ENCODE measurements at places on chromosomes 16 and 17.

DNA sequence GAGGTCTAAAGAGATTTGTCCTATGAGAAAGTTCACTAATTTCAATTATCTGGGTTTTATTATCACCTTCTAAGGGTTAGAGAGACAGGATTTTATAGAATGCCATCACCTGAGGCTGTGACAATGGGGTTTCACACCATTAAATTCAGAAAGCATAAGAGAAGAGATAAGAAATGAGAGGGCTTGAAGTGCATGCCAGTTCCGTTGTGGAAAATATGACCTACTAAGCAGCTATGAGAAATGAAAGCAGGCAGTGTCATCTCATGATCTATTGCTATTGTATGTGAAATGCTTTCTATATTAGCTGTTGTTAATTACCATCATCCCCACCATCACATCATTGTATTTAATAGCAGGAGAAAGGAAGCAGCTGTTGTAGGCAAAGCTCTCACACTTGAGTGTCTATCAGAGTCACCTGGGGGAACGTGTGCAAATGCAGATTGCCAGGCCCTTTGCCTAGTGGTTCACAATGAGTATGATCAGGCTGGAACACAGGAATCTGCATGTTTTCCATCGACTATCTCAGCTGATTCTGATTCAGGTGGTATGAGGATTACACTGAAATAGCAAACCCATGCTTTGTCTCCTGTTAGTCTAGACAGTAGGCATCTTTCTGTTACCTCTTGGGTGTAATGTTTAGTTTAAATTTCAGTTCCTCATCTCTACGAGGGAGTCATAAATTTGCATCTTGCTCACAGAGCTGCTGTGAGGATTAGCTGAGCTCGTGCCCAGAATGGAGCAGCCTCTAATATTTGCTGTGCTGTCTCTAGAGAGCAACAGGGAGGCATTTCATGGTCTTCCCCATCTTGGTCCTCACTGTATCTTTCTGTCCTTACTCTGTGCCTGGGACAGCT is 256.4 kb downstream of the CDH13 start:
- no peak for DNase-seq

DNA sequence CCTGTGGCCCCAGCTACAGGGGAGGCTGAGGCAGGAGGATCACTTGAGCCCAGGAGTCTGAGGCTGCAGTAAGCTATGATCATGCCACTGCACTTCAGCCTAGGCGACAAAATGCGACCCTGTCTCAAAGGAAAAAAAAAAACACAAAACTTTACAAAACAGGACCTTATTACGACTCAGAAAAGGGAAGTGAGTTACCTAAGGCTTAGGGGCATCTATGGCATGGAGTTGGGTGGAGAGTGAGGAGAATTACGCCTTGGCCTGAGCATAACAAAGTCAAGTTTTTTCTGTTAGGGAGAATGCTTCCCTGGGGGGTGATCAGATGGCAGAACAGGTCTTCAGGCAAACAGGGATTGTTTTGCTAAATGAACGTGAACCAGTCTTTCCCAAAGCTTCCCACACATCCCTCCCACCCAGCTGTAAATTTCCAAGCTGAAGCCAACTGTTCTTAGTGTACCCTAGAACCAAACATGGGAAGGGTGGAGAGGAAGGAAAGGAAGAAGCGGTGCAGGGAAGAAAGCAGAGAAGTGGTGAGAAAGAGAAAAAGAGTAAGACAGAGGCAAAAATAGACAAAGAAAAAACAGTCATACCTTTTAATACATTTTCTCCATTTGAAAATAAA is 24.6 kb upstream of the TNRC6C start:
- DNase-seq = no peak

DNA sequence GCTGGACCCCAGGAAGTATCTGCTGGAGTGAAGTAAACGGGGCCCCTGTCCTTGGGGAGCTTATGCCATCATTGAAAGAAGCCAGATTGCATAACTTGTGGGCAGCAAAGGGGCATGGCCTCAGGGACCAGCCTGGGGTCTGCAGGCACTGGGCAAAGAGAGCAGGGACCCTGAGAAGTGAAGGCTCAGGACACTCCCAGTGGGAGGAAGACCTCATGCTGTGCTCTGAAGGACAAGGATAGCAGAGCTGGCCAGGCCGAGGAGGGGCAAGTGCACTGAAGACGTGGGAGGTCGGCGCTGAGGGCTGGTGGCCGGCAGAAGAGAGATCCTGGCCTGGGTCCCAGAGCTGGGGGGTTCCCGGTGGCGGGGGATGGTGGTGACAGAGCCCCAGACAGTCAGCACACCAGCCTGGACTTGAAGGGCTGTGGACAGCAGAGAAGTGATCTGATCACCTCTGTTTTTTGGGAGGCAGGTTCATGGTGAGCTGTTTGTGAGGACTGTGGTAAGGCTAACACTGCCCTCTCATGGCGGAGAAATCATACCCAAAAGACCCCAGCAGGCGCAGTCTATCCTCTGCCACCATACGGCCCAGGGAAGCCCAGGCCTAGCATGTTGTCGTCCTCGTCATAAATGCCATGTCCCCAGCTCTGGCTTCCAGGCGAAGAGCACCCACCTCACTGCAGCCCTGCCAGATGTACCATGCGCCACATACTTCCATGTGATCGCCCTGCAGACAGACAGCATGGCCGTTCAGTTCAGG is 7.1 kb upstream of the CNP start:
- DNase-seq = peak; percentile 53

GRCh38 chr17:74957935-74958740 is 14.4 kb downstream of the HID1 start:
- no peak for DNase-seq

DNA sequence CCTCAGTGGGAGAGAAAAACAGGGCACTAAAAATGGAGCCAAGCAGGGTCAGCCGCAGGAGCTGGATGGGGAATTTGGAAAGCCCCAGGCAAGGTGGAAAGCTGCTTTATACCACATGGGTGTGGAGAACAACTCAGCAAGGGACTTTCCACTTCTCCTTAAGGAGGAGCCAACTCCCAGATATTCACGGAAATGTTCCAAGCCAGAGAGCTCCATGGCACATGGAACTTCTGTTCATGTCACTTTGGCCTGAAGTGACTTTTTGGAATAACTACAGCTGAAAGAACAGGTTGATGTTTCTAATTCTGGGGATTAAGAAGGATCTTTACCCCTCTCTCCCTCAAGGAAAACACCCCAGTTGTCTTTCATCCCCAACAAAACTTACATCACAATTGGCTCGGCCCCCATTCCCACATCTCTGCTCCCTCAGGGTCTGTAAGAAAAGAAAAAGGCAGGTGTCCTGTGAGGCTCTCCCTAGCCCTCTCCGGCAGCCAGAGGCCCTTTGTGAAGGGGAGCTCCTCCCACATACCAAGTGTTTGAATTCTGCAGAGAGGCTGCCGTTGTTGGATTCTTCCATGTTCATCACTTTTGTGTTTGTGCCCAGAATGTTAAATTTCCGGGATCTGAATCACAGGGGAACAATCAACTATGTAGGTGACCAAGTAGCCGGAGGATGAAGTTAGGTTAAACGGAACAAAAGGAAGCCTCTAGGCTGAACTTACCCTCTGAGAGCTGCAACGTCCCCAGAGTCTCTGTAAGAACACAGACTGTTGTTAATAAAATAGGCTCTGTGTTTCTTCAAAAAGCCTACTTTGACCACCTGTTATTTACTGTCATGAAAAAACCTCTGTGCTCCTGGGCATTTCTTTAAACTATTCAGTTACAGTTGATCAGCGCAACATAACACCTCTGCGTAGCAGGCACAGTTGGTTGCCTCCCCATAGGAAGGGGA is 41.0 kb downstream of the STAT5A start:
- DNase-seq = no peak

GRCh38 chr17:44397479-44398440 is 8.3 kb upstream of the ITGA2B start:
- DNase-seq = no peak

DNA sequence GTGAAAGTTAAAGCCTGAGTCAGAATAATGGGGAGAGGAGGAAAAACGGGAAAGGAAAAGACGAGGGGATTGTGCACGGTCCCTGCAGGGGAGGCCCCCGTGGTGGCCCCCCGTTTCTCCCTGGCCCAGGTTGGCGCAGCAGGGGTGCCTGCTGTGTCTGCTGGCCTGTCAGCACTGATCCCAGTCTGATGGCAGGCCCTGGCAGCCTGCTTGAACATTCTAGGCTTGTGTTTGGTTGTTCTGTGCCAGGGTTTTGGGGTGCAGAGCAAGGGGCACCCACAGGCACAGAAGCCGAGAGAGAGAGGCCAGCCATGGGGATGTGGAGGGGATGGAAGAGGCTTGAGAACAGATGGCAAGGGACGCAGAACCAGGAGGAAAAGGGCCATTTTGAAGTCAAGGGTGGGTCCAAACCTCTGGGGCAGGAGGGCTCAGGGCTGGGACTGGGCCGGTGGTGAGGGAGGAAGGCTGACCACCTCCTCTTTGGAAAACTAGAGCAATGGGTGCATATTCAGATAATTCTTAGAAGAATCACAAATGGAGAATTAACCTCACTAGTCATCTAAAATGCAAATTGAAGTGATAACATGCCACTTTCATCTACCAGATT is 35.9 kb downstream of the TBX4 start:
- no peak for DNase-seq

DNA sequence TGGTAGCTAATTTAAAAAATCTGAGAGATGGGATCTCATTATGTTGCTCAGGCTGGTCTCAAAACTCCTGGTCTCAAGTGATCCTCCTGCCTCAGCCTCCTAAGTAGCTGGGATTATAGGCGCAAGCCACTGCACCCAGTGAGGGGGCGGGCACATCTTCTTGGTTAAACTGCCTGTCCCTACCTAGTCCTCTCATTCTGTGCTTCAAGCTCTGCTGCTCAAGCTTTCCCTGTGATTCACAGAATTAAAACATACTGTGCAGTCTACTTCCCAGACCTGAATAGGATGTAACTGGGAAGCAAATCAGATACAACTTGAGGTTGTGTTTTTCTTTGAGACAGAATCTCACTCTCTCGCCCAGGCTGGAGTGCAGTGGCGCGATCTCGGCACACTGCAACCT is 2.3 kb downstream of the MRPL38 start:
- DNase-seq = no peak

DNA sequence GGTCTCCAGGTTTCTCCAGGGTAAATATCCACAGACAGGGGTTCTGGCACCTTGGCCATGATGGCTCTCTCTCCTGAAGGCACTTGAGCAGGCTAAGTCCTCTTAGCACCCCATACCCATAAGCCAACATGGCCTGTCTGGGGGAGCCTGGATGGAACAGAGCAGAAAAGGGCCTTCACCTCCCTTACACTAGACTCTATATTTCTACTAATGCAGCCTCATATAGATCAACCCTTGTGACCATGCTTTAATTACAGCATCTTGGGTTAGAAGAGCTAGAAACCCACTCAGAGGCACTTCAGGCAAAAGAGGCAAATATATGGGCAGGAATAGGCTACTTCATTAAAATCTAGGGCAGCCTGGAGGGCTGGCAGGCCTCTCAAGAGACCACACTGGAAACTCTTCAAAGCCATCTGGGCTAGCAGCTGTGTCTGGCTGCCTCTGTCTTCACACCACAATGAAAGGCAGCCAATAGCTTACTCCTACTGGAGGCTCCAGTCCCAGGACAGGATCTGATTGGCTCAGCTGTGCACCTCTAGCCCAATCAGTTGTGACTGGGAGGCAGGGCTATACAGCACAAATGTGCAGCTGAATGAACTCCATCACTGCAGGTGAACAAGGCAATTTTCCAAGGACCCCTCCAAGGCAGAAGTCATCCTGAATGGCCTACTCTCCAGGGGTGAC is 4.7 kb upstream of the CDT1 start:
- DNase-seq = peak; percentile 97

- no peak for DNase-seq
Observed at GRCh38 chr17:76078860-76079534, at the start of gene ZACN. TSS of gene ZACN (plus strand) at chr17:76079182. CDS start at chr17:76079265, 83 bp downstream.

GRCh38 chr16:11234884-11235702 is 20.9 kb downstream of the SOCS1 start:
- DNase-seq = no peak

GRCh38 chr17:4788159-4788806 is 481 bp upstream of the GLTPD2 start:
- no peak for DNase-seq

All from NCI-H524 treated with DMSO at 0.1 percent for 48 hours (cell line).